ENCODE measurements at places on chromosomes 11 and 22.

DNA sequence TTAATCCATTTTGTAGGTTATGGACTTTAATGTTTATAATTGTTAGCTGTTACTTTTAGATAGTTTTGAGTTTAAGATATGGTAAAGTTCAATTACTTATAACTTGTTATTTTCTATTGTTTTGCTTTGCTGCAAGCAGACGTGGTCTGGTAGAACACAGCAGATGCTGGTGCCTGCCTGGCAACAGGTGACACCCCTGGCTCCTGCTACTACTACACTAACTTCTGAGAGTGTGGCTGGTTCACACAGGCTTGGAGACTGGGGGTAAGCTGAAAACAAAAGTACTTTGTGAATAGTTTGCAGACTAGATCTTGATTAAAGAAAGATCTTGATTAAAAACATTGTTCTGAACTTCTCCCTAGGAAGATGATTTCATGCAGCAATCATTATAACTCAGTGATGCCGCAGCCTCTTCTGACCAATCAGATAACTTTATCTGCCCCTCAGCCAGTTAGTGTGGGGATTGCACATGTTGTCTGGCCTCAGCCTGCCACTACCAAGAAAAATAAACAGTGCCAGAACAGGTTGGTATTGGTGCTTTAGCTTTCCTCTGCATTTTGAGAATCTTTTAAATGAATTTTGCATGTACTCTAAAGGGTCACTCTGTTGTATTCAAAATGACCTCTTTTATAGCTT, 90.4 kb downstream of the HIPK3 start:
- no peak for DNase-seq

- DNase-seq: peak; percentile 92
Observed at GRCh38 chr22:35330258-35330861, 30.7 kb downstream of the TOM1 start.

DNA sequence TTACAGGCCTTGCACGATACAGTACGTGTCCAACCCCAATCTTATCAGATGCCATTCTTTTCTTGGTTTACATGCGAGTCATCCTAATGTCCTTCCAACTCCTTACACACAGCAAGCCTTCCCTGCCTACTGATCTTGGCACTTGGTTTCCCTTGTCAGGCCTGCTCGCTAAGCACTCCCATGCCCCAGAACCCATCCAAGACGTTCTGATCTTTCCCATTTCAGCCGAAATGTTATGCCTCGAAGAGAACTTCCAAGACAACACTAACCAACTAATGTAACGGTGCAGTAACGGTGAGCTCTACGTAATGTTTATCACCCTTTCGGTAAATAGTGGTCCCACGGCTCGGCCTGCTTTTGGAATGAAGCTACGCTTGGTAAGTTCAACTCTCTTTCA, 521 bp downstream of the PES1 start:
- DNase-seq: peak; percentile 82

DNA sequence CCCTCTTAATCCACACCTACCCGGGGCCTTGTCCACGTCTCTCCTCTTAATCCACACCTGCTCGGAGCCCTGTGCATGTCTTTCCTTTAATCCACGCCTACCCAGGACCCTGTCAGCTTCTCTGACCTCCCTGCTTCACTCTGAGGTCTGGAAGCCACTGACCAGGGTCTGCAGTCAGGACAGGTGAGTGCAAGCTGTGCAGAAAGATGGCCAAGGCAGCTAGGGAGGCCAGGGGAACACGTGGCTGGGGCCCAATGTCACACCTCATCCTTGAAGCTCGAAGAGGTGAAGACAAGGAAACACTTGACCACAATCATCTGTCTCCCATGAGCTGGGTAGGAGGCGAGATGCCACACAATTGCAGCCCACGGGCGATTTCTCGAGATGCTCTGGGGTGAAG, 1516.9 kb downstream of the BRD1 start:
- no peak for DNase-seq

- no peak for DNase-seq
Observed at GRCh38 chr11:106451228-106451922, 373.9 kb downstream of the AASDHPPT start.

- no peak for DNase-seq
Observed at GRCh38 chr11:35639591-35640179, 21.4 kb downstream of the FJX1 start.
